WTC11 (cell line): ENCODE measurements at places on chromosomes 4 and X.

GRCh38 chr4:121792966-121793365 is 8.2 kb upstream of the EXOSC9 start:
- no peak for DNase-seq

DNA sequence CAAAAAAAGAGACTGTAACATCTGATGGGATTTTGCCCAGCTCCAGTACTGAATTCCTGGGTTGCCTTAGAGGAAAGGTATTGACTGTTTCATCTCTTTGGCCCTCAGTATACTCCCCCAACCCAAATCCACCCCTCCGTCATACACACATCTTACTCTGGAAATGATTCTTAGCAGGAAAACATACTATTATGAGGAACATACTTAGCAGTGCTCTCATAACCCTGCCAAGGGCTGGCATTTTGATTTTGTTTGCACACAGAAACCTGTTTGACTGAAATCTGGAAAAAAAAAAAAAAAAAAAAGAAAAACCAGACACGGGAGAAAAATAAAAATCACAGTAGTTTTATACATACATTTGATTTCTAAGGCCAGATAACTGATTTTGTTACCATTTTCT is 19.4 kb upstream of the AR start:
- no peak for DNase-seq

GRCh38 chr4:5689065-5689464 is 19.3 kb downstream of the EVC2 start:
- DNase-seq: no peak

GRCh38 chr4:40992472-40993295 is 221.7 kb downstream of the APBB2 start:
- no peak for DNase-seq

DNA sequence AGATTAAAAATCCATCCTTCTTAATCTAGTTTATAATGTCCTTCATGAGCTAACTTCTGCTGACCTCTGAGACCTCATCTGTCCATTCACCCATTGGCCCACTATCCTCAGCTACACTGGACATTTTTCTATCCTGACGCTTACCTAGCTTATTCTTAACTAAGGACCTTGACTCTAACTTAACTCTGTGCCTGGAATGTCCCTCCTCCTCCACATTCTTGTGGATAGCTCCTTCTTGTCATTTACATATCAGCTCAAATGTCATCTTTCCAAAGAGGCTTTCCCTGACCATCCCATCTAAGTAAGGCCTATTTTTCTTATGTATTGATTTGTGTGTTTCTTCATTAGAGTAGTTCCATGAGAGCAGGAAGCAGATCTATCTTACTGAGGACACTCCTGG is 54.7 kb downstream of the ATXN3L start:
- DNase-seq: no peak

DNA sequence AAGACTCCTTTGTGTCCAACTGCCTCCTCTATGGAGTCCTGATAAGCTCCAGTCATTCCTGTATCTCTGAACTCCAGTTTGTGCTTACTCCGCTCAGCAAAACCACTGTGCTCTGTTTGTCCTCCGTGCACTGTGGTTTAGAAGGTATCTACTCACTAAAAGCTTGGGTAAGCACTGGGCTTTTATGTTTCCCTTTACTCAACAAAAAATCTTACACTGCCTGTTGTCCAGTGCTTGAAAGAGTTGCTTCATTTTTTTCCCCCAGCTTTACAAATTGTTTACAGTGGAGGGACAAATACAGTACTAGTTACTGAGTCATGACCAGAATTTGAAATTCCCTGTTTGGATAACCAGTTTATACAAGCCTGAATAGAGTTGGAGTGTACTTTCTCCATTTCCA is 545.3 kb upstream of the FAT1 start:
- DNase-seq: no peak

DNA sequence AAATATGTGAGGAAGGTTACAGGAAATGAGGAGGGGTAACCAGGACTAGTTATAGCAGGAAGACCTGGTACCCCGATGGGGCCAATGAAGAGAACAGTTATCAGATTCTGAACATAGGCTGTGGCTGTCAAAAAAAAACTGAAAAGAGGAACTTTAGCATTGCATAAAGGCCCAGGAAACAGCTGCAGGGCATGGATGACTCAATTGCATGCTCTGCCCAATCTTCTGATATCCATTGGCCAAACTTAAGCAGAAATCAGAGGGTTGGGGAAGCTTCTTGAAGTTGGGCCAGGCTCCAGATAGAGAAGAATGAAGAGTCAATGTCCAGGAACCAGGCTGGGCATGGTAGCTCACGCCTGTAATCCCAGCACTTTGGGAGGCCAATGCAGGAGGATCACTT is 1222.4 kb upstream of the PRKX start:
- DNase-seq: no peak

DNA sequence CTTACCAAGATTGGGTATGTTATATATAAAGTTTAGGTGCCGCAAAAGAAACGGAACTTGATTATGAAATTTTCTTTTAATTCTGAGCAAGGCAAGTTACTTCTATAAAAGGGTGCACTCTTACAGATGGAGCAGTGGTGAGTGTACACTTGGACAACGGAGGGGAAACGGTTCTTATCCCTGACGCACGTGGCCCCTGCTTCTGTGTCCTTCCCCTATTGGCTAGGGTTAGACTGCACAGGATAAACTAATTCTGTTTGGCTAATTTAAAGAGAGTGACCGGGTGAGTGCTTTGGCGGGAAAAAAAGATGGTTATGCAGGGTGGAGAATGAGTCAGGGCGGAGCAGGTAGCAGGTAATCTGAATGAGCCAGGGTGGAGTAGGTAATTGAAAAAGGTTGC is 149.5 kb downstream of the GC start:
- no peak for DNase-seq

DNA sequence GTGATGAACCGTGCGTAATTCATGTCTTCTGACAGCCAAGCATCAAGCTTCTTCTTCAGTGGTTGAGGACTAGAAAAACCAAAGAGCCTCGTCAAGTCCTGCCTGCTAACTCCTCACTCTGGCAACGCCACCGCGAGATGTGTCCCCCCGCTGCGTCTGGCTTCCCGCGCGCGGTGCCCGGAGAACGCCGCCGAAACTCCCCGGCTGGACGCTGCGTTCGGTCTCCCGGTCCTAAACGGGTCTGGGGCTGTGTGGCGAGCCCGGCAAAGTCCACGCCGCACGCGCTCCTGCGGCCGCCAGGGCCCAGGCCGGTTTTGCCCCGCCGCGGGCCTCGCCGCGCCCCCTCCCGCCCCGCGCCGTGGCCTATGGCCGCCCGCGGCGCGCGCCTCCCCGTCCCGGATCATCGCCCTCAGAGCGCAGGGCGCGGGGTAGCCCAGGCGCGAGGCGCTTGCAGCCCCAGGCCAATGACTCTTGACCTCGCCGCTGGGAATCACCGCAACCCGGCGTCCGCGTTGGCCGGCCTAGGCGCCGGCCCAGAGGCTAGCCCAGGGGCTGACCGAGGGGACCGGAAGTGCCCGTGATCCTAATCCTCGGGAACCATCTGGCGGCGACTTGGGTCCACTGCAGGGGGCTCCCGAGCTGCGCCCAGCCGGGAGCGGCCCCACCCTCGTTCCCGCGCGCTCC is at the start of gene AADAT:
Gene AADAT (minus strand): TSS at position 289 of the 684 bp plus-strand sequence. CDS start 266 bp downstream, at position 23.
- DNase-seq: peak; percentile 87

- no peak for DNase-seq
These were observed 91.2 kb downstream of the RLIM start for GRCh38 chrX:74523224-74523623.

DNA sequence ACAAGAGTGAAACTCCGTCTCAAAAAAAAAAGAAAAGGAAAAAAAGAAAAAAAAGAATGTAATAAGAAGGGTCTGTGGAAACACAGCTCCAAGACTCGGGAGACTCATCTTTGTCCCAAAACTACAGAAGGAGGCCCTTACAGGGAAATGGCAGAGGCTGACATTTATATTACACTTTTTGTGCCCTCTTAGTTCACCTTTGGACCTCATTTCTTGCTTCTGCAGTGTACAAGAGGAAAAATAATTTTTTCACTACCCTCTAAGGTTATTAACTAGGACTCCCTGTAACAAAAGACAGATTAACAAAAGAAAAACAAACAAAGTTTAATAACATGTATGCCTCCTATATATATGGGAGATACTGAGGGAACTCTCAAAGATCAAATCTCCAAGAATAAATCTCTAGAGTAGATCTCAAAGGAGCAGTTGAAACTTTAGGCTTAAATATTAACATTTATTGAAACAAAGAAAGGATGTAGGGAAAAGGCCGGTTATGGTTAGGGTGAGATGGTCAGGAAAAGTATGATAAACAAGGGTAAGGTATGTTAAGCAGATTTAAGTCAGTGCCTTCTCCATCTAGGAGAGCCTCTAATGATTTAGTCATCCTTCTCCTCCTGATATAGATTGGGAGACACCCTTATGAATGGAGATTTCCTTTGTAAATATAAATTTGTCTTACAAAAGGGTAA is 121.3 kb upstream of the JADE1 start:
- DNase-seq: no peak

DNA sequence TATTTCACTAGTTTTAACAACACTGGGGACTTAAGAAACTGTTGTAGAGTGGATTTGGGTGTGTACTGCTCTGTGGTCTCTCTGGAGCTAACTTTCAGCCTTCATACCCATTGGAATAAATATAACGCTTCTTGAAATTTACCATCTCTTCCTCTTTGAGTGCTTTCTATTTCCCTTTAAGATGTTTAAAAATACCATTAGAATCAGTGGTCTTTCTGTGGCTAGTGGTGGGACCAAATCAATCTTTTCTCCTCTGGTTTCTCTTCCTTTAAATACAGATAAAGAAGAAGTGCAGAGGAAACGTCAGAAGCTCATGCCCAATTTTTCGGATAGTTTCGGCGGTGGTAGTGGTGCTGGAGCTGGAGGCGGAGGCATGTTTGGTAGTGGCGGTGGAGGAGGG is 92.0 kb downstream of the NFKB1 start:
- DNase-seq: no peak

- peak; percentile 30 for DNase-seq
These were observed 343.5 kb downstream of the RAPGEF2 start for GRCh38 chr4:159446266-159446976.

GRCh38 chr4:64144994-64145393 is 264.3 kb downstream of the TECRL start:
- no peak for DNase-seq

DNA sequence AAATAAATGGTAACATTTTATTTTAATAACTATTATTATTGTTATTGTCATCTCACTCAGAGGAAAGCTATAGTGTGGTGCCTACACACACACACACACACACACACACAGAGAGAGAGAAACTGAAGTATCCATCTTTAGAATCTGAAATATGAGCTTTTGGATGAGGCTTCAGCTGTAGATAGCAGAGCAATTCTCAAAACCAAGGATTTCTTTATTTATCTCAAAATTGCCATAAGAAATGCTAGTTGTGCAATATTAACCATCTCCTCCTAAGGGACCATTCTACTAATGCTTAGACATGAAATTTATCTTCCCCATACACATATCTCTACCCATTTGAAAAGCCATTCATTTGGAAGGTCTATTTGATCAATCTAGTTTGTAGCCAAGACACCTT is 50.1 kb upstream of the SGMS2 start:
- no peak for DNase-seq

DNA sequence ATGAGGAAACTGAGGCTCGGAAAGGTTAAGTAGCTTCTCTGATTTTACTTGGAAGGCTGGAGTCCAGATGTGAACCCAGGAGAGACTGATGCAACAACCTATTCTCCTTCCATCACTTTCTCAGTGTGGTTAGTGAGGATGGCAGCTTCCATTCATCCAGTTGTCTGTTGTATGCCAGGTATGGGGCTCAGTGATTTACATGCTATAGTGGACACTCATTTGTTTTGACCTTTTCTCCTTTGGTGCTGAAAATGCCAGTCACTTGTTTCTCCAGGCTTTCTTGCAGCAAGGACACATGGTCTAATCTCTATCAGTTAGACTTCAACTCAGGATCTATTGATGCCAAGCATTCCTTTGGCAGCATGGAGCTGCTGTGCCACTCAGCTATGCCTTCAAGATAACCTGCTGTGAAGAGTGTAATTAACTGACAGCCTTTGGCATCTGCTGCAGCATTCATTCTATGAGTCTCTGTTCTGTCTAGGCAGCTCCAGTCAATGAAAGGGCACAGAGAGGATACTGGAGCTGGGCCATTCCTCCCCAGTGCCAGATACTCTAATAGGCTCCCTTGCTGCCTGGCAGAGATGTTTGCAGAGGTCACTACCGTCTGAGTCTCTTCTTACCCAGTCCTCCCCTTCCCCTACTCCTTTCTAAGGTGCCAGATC is 11.0 kb upstream of the CWH43 start:
- DNase-seq: no peak

DNA sequence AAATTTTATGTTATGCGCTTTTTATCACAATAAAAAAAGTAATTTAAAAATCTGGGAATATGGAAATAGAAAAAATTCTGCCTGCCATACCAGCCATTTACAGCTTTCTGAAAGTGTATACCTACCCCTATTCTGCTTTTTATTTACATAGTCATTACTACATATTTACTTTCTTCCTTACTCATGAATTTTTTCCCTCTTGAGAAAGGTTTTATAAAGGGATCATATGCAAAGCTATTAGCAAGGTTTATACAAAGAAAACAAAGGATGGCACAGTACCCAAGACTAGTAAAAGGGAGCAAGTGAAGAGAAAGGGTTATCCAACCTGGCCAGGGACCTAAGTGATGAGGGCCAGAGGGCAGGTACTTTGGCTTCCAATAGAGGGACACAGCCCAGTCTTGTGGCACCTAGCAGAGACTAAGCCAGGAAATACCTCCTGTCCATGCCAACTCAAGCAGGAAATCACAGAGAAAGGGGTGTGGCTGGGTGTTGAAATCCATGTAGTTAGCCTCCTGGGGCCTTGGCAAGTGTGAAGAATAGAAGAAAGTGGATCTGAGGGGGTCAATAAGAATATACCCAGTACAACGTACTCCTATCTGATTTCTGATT is 207.3 kb upstream of the VEGFC start:
- DNase-seq: no peak

DNA sequence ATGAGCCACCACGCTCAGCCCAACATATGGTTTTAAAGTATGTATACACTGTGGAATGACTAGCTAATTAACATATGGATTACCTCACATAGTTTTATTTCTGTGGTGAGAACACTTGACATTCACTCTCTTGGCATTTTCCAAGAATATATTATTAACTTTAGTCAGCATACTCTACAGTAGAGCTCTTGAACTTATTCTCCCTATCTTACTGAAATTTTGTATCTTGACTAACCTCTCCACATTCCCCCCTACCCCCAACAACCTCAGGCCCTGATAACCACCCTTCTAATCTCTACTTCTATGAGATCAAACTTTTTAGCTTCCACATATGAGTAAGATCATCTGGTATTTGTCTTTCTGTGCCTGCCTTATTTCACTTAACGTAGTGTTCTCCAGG is 38.6 kb upstream of the AGA start:
- no peak for DNase-seq

DNA sequence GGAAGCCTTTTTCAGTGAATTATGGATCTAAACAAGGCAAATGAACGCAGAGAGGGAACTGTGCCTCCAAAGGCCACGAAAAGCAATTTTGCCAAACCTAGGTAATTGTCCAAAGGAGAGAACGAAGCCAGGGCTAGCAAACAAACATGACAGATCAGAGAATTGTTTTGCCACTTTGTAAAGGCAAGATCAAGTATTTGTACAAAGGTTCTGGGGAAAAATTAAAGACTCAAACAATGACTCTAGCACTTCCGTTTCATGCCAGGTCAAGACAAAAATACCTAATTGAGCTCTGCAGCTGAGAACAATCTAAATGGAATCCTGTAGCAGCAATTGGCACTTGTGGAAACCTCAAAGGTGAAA is 8.5 kb downstream of the RBM47 start:
- no peak for DNase-seq
